ENCODE measurements at places on chromosomes 13 and 19. TPM values are rescaled to one million over a fixed set of nuclear protein-coding genes. Genes with fewer than 3 reads are reported as not detected.

DNA sequence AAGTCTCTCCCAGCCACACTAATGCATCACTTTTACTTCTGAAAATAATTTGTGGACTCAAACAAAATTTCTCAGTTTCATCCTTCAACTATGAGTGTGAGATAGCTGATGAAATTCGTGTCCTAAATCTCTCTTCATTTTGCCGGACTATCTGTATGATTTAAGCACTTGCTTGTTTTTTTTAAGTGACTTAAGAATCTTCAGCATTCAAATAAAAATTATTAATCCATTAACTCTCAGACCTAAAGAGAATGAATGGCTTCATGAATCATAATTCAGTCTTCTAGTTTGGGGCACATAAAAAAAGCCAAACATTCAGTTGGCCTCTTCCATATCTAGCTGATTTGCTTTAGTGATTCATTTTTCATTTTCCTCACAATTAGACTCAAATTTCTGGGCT is 579.5 kb downstream of the DCT start:
- no peaks in the 10 kb centered on the region for H3K36me3 ChIP-seq
- H3K27ac ChIP-seq: no peak overlapping the region
- H3K4me1 ChIP-seq: no peaks in the 10 kb centered on the region
- DNase-seq: no peak
- H3K27me3 ChIP-seq: no peaks in the 10 kb centered on the region

DNA sequence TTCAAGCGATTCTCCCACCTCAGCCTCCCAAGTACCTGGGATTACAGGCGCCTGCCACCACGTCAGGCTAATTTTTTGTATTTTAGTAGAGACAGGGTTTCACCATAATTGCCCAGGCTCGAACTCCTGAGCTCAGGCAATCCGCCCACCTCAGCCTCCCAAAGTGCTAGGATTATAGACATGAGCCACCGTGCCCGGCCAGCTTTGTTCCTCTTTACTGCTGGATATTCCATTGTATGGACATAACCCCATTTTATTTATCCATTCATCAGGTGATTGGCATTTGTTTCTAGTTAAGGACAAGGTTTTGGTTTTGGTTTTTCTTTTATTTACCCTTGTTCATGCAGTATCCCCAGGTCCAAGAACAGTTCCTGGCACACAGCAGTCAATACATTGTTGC is 4.1 kb upstream of the RPS9 start:
- peaks cover 34% of the 10 kb centered on the region for H3K36me3 ChIP-seq
- no peaks in the 10 kb centered on the region for H3K27me3 ChIP-seq
- no peak overlapping the region for H3K27ac ChIP-seq
- H3K4me3 ChIP-seq: no peak overlapping the region
- peaks cover 12% of the 10 kb centered on the region for H3K4me1 ChIP-seq

DNA sequence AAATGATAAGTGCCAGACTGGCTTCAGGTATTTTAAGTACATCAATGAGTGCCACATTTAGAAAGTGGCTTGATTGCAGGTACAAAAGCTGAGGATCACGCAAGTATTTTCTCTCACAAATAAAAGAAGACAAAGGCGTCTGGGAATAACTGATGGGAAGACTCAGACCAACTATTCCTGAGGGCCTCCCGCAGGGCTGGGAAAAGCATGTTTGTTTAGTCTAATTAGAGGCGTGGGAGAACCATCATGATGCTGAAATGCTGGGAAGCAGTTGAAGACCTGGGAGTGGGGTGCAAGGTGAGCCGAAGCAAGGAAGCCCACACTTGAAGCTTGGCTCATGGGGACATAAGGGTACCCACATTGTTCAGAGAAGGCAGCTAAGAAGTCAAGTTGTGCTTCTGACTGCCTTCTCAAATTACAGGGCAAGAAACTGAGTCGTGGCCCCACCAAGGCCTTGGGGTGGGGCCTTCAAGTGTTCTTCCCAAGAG is 536.0 kb downstream of the MYO16 start:
- DNase-seq: no peak
- H3K4me1 ChIP-seq: no peaks in the 10 kb centered on the region

The MAMSTR gene
- polyA plus RNA-seq: 141 TPM

- no peak overlapping the region for H3K4me3 ChIP-seq
- no peak overlapping the region for H3K27ac ChIP-seq
- H3K4me1 ChIP-seq: peaks cover 3% of the 10 kb centered on the region
- DNase-seq: peak; percentile 57
- H3K27me3 ChIP-seq: no peaks in the 10 kb centered on the region
Observed at GRCh38 chr13:50071379-50071778, 56.1 kb downstream of the KCNRG start.

GRCh38 chr19:7904074-7905020 is 670 bp downstream of the MAP2K7 start:
- H3K4me1 ChIP-seq: peaks cover 40% of the 10 kb centered on the region
- no peaks in the 10 kb centered on the region for H3K27me3 ChIP-seq
- H3K27ac ChIP-seq: peak overlapping the region; percentile 89
- H3K36me3 ChIP-seq: peaks cover 21% of the 10 kb centered on the region
- H3K4me3 ChIP-seq: peak overlapping the region; percentile 84
- peak; percentile 68 for DNase-seq
